Activated CD4-positive, alpha-beta T cell treated with anti-CD3 and anti-CD28 coated beads, Interleukin-2, Interleukin-6, amounts not matched to agents 100 ng/mL and 50 ng/mL, durations not matched to agents 16 hours and 8 hours (primary cell): ENCODE measurements at places on chromosomes 6 and 20.

DNA sequence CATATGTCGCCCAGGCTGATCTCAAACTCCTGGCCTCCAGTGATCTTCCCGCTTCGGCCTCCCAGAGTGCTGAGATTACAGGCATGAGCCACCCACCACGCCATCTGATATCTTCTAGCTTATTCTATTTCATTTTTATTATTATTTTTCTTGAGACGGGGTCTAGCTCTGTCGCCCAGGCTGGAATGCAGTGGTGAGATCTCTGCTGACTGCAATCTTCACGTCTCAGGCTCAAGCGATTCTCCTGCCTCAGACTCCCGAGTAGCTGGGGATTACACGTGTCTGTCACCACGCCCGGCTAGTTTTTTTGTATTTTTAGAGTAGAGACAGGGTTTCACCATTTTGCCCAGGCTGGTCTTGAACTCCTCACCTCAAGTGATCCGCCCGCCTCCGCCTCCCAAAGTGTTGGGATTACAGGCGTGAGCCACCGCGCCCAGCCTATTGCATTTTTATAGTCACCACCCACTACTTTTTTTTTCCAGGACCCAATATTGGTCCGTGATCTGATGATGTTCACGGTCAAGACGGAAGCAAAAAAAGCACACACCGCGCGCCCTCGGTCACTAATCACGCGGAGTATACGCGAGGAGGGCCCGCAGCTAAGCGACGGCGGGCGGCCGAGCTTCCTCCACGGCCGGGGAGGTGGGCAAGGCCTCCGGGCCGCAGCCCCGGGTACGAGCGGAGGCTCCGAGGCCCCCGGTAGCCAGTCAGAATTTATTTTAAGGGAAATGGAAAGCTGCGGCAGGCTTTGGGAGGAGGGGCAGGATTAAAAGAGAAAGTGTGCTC, 1.1 kb upstream of the LSM14B start:
- no peak for DNase-seq

DNA sequence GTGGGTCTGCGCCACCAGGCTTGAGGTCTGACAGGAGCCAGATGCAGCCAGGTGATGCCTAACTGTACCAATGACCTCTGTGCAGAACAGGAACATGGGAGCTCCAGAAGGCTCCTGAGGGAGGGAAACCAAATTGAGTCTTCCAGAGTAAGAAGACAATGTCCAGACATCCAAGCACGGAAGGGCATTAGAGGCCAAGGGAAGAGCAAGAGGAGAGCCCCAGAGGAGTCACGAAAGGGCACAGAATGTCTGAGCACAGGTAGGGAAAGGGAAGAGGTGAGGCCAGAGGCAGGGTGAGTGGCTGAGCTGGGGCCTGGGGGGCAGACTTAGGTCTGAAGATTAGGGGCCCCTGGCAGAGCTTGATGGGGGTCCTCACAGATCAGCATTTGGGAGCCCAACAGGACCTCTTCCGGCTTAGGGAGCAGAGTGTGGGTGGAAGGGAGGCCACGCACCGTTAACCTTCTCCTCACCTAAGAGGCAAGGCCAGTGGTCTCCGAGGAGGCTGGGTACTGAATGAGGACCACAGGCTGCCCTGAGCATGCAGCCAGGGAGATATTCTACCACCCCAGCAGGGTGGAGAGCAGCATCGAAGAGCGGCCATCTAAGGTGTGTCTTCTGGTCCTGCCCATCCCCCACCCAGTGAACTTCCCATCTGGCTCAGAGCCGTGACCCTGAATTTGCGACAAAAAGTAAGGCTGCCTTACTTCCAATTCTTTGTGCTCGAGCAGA, 41.7 kb downstream of the RRBP1 start:
- DNase-seq = no peak

DNA sequence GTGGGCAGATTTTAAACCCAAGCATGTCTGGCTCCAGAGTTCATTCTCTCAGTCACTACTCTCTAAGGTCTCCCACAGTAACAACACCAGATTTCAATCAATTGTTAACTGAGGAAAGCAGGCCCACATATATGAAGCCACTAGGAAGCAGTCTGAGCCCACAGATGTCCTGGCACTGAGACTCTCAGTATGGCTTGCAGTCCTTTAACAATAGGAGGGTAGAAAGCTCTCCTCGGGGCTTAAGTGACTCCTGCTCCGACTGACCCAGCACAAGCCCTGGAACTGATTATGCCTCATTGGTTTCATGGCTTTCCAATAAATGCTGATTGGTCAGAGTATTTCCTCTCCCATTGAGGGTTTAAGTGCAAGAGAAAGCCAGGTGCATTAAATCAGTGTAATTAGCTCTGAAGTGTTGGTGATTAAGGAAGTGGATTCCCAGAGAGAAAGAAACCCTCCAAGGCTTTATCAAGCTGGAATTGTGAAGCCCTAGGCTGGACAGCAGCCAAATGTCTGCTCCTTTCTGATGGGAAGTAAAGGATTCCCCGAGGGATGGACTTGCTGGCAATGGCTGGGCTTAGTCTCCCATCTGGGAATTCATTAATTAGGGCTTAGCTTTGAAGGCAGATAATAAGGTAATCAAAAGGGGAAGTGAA, 76.6 kb upstream of the PROKR2 start:
- DNase-seq = no peak

GRCh38 chr6:24888715-24889370, 46.9 kb downstream of the RIPOR2 start:
- DNase-seq = no peak

GRCh38 chr20:33676652-33677645, 2.7 kb upstream of the NECAB3 start:
- no peak for DNase-seq

- DNase-seq = peak; percentile 91
Measured at GRCh38 chr6:31769684-31770371, 7.3 kb downstream of the VWA7 start.

GRCh38 chr6:92541448-92542060, 877.8 kb downstream of the EPHA7 start:
- no peak for DNase-seq

DNA sequence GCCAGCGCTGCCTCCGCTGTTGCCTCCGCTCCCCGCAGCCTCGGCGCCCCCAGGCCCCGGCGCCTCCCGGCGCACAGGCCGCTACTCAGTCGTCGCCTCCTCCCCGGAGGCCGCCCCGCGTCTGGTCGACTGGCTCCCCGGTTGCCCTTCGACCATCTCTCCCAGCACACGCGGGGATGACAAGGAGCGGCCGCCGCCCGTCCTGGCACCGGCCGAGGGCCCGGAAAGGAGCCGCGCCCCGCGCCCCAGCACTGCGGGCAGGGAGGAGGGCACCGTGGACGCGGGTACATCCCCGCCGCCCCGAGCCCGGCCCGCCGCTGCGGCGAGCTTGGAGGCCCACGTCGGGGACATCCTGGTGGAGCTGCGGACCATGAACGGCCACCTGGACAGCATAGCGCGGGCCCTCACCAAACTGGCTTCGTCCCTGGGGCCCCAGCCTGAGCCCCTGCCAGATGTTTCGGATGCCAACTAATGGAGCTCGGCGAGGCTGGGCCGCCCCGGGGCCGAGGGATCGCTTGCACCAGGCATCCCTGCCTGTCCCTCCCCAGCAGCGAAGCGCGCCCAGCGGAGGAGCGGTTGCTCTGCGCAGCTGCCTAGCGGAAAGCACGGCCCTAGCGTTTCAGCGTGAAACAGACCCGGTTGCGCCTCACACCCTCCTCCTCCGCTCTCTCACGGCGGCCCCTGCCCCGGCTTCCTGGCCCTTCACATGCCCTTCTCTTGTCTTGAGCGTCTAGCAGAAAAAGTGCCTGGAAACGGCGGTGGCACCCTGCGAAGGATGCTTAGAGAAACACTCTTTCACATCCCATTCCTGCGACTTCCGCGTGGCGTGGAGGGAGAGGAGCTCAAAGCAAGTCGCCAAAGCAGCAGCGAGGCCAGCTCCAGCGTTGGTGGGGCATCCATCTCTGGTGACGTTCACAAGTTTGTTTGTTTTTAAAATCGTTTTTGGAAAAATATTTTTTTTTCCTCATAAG, 285.8 kb upstream of the SUPT3H start:
- peak; percentile 71 for DNase-seq

GRCh38 chr6:161837854-161838253, 564.0 kb upstream of the AGPAT4 start:
- DNase-seq = no peak

- no peak for DNase-seq
Measured at GRCh38 chr6:147138835-147139234, 65.4 kb upstream of the STXBP5 start.

- DNase-seq = no peak
Measured at GRCh38 chr6:35151466-35151865, 10.3 kb upstream of the TCP11 start.

GRCh38 chr6:108798670-108799353, 49.4 kb upstream of the ARMC2 start:
- DNase-seq = peak; percentile 73

GRCh38 chr6:3324262-3324942, 65.7 kb downstream of the PSMG4 start:
- DNase-seq = peak; percentile 34
